Ureter (tissue), 1 donor: ENCODE measurements at places on chromosomes 1 and 21. TPM values are rescaled to one million over a fixed set of nuclear protein-coding genes. Genes with fewer than 3 reads are reported as not detected.
A peak's percentile ranks its signal among the peaks of the same experiment; 100 is the strongest.

DNA sequence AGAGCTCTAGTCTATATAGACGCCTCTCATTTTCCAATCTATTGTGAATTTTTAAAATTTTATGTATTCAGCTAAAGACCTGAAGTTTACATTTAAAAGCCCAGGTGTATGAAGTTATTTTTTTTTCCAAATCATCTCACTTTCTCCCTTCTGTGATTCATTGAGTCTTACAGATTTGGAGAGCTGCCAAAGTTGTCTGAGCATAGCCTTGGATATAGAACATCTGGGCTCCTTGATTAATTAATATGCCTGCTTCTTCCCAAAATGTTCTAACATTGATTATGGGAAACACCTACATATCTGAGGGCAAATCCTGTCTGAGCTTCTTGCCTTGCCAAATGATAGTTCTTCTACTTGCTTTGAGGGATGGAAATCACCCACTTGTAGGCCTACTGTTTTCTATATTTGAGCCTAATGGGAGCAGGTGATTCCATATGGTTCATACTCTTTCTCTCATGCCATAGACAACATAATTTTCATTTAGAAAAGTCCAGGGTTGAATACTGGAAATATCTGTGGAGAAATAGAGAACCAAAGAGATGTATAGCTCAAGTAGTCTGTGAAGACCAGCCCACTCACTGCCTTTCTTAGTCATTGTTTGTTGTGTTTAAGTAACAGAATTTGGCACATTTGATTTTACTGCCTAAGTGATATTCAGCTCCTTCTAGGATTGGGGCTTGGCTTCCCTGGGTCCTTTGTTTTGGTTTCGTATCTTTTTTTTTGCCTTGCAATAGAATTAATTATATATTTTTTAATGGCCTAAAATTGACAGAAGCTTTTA is 46.2 kb downstream of the MACF1 start:
- DNase-seq: no peak

DNA sequence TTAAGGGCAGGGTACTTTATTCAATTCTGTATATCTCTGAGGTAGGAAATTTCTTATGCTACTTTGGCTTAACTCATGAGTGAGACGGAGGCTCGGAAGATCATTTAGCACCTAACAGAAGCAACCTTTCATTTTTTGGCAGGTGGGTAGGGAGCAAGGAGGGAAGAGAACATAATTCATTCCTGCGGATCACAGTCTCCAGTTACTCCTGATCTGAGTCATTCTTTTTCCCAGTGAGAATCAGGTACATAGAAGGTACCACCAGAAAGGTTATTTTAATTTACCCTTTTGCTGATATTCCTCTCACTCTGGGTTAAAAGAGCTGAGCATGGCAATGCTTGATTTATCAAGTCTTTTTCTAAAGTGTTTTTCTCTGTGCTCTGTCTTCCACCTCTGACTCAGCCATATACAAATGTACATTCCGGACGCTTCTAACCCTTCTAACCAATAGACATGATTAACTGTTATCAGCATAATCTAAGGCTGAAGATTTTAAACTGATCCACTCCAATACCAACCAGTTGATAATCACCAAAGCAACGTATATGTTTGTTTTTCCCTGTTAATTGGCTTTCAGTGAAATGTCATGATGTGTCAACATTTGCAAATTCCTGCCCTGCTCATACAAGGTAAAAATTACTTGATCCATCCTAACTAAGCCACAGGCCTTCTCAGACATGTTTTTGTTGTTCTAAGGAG is 271.7 kb downstream of the DUSP10 start:
- DNase-seq: no peak

GRCh38 chr1:226579781-226580323 is 31.3 kb downstream of the STUM start:
- no peak for DNase-seq

Gene MAGOH
- total RNA-seq: 36.0 TPM

GRCh38 chr1:147478521-147478920 is 62.8 kb upstream of the BCL9 start:
- DNase-seq: no peak

DNA sequence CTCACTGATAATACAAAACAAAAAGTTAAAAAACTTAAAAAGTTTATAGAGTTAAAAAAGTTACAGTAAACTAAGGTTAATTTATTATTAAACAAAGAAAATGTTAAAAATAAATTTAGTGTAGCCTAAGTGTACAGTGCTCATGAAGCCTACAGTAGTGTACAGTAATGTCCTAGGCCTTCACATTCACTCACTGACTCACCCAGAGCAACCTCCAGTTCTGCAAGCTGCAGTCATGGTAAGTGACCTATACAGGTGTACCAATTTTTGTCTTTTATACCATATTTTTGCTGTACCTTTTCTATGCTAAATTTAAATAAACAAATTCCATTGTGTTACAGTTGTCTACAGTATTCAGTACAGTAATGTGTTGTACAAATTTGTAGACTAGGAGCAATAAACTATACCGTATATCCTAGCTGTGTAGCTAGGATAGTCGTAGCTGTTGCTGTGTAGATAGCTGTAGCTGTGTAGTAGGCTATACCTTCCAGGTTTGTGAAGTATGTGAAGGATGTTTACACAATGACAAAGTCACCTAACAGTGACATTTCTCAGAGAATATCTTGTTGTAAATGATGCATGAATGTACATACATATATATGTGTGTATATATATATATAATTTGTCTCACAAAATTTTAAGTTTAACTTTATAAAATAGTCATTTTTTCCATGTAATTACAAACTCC is 140.2 kb downstream of the TGFB2 start:
- DNase-seq: no peak

GRCh38 chr1:66916320-66916719 is 8.3 kb downstream of the DNAI4 start:
- no peak for DNase-seq

- no peak for DNase-seq
Measured at GRCh38 chr1:233327651-233328141, at the start of gene MAP3K21. TSS of gene MAP3K21 (plus strand) at chr1:233327724. CDS start at chr1:233328029, 305 bp downstream.

DNA sequence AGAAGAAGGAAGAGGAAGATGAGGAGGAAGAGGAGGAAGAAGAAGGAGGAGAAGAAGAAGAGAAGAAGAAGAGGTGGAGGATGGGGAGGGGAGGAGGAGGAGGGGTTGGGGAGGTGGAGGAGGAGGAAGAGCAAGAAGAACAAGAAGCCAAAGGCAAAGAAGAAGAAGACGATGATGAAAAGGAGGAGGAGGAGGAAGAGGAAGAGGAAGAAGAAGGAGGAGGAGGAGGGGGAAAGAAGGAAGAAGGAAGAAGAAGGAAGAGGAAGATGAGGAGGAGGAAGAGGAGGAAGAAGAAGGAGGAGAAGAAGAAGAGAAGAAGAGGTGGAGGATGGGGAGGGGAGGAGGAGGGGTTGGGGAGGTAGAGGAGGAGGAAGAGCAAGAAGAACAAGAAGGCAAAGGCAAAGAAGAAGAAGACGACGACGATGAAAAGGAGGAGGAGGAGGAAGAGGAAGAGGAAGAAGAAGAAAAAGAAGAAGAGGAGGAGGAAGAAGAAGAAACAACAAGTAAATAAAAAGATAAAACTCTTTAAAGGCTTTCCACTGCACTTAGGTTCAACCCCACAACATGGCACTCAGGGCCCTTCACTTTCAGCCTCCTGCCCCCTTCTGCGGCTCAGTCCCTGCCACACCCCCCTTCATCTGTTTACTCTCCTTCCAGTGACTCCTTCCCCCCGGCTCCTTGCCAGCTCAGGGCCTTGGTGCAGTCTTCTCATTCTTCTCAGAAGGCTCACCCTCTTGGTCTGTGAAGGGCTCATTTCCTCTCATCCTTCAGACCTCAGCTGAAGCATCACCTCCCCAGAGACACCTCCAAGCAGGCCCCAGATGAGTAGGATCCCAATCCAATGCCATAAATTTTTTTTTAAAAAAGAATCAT is 114.0 kb downstream of the KCNN3 start:
- peak; percentile 43 for DNase-seq

GRCh38 chr21:38768471-38769063 is 37.2 kb upstream of the ETS2 start:
- DNase-seq: no peak

DNA sequence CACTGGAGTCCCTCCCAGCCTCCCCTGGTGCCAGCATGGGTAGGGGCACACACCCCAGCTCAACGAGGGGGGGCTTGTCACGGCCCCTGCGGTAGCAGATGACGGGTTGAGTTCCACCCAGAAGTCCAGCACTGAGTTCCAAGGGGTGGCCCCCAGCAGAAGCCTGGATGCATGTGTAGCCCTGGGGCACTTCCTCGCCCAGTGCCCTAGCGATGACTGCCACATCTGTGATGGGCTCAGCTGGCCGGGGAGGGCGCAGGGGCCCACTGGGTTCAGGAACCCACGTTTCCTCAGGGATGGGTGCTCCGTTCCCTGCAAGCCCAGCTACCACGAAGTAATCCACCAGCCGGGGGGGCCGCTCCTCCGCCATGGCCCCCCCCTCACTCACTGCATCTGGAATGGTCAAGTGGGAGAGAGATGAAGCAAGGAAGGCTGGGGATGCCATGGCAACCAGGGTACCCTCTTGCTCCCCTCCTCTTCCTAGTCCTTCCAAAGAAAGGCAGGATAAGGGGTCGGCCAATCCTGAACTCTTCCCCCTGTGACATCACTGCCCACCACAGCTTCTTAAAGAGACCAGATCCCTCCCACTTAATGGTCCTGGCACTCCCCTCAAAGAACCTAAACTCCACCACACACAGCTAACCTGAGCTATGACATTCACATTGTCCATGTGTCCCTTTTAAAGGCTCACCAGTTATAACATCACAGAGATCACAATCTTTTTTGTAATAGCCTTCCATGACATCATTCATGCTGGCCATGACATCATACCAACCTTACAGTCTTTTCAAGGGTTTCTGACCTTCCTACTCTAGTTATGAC is 2.3 kb downstream of the DENND4B start:
- no peak for DNase-seq

GRCh38 chr1:14612256-14612655 is 13.8 kb downstream of the KAZN start:
- DNase-seq: no peak

GRCh38 chr1:215569986-215570824 is 3.1 kb downstream of the KCTD3 start:
- no peak for DNase-seq

- DNase-seq: no peak
Measured at GRCh38 chr1:11590395-11590794, 63.8 kb downstream of the FBXO2 start.
